Smooth muscle cell of the pulmonary artery (primary cell): ENCODE measurements at places on chromosomes 2 and 18. TPM values are rescaled to one million over a fixed set of nuclear protein-coding genes. Genes with fewer than 3 reads are reported as not detected.

The POTEI gene
- total RNA-seq: not detected in 2 replicates

The NXPH2 gene
- total RNA-seq: 0.33 and 0.52 TPM in 2 replicates

The IL1F10 gene
- not detected in 2 replicates for total RNA-seq

The COL4A4 gene
- 5.3 and 7.7 TPM in 2 replicates for total RNA-seq

The OSBPL6 gene
- total RNA-seq: 2.0 and 4.6 TPM in 2 replicates

The POLE4 gene
- total RNA-seq: 13.3 and 17.5 TPM in 2 replicates

The TEKT4 gene
- total RNA-seq: not detected in 2 replicates

The LYG1 gene
- total RNA-seq: 0.59 and 0.86 TPM in 2 replicates

The ST8SIA5 gene
- 0.17 TPM in 1 of 2 replicates, not detected in the other for total RNA-seq

The ATP6V1C2 gene
- not detected in 2 replicates for total RNA-seq

The PHOSPHO2 gene
- total RNA-seq: 1.6 and 1.8 TPM in 2 replicates

The RBM43 gene
- total RNA-seq: 5.6 and 8.1 TPM in 2 replicates

The WBP1 gene
- total RNA-seq: 62.6 and 67.7 TPM in 2 replicates

The GEN1 gene
- 5.2 and 6.1 TPM in 2 replicates for total RNA-seq

The GCKR gene
- total RNA-seq: 7.4 and 8.5 TPM in 2 replicates

The KCNG2 gene
- not detected in 2 replicates for total RNA-seq

The KCNJ13 gene
- not detected in 2 replicates for total RNA-seq

The SGO2 gene
- 2.4 and 5.1 TPM in 2 replicates for total RNA-seq

The UGT1A6 gene
- total RNA-seq: 0.10 TPM in 1 of 2 replicates, not detected in the other

The KIDINS220 gene
- total RNA-seq: 74.7 and 90.3 TPM in 2 replicates

The ANKRD30B gene
- total RNA-seq: 0.73 and 1.4 TPM in 2 replicates
